ENCODE measurements at places on chromosomes 5 and 9. TPM values are rescaled to one million over a fixed set of nuclear protein-coding genes. Genes with fewer than 3 reads are reported as not detected.

PDE6A gene
- total RNA-seq = 6.5 TPM

MCC gene
- total RNA-seq = 2.6 TPM

DNA sequence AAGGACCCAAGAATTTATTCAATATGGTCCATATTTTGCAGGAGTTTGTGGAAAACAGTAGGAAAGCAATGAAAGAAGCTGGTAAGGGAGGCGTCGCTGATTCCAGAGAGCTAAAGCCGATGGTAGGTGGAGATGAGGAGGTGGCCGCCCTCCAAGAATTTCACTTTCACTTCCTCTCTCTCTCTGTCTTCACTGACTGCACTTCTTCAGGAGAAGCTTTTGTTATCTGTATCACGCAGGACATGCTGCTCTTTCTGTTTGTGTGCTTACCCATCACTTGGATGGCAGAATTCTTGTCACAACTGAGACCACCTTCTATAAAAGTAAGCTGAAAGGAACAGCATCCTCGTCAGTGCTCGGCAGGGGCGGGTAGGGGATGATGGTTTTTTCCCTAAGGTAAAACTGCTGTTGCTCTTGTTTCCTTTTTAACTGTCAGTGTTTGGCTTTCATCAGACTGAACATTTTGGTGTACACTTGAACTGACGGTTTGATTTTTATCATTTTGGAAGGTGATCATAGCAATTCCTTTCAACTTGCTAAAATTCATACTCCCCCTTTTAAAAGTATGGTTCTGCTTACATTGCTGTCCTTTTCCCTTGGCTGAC lies 62.4 kb upstream of the FSD1L start:
- H3K27me3 ChIP-seq = no peaks in the 10 kb centered on the region
- peak; percentile 33 for DNase-seq
- no peaks in the 10 kb centered on the region for H3K36me3 ChIP-seq
- peak overlapping the region; percentile 31 for H3K4me3 ChIP-seq
- peaks cover 3% of the 10 kb centered on the region for H3K4me1 ChIP-seq
- H3K27ac ChIP-seq = peak overlapping the region; percentile 10

- H3K4me1 ChIP-seq = no peaks in the 10 kb centered on the region
- no peak overlapping the region for H3K4me3 ChIP-seq
- DNase-seq = no peak
- H3K27me3 ChIP-seq = no peaks in the 10 kb centered on the region
Observed at GRCh38 chr5:128225245-128226030, 141.9 kb downstream of the SLC12A2 start.

- no peak overlapping the region for H3K27ac ChIP-seq
- no peaks in the 10 kb centered on the region for H3K36me3 ChIP-seq
- H3K27me3 ChIP-seq = no peaks in the 10 kb centered on the region
Observed at GRCh38 chr5:82334085-82334692, 56.0 kb upstream of the RPS23 start.

DNA sequence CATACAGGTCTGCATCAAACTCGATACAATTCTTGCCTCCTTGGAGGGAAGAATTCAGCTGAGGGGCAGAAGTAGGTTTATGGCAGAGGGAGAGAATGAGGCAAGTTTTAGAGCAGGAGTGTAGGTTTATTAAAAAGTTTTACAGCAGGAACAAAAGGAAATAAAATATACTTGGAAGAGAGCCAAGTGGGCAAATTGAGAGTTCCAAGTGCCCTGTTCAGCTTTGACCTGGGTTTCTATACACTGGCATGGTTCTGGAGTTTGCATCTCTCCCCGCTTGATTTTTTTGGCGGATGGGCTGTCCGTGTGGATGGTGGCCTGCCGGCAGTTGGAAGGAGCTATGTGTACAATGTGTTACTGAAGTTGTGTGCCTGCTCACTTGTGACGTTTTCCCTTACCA lies 116.1 kb downstream of the ALDH1A1 start:
- H3K4me3 ChIP-seq = no peak overlapping the region
- H3K4me1 ChIP-seq = peaks cover 10% of the 10 kb centered on the region
- H3K36me3 ChIP-seq = no peaks in the 10 kb centered on the region
- no peak overlapping the region for H3K27ac ChIP-seq
- no peak for DNase-seq

GRCh38 chr9:78097541-78097940 lies 65.9 kb upstream of the GNAQ start:
- H3K27ac ChIP-seq = no peak overlapping the region
- H3K4me3 ChIP-seq = no peak overlapping the region
- no peaks in the 10 kb centered on the region for H3K36me3 ChIP-seq
- H3K27me3 ChIP-seq = no peaks in the 10 kb centered on the region
- no peaks in the 10 kb centered on the region for H3K4me1 ChIP-seq
- DNase-seq = no peak

GRCh38 chr9:72477930-72478518 lies 43.4 kb upstream of the TMC1 start:
- H3K27ac ChIP-seq = peak overlapping the region; percentile 71
- no peaks in the 10 kb centered on the region for H3K27me3 ChIP-seq
- peaks cover 30% of the 10 kb centered on the region for H3K4me1 ChIP-seq
- peak; percentile 35 for DNase-seq
- no peaks in the 10 kb centered on the region for H3K36me3 ChIP-seq

GRCh38 chr9:95509851-95510708 lies 6.7 kb downstream of the PTCH1 start:
- H3K4me1 ChIP-seq = peaks cover 23% of the 10 kb centered on the region
- H3K27ac ChIP-seq = peak overlapping the region; percentile 91
- H3K27me3 ChIP-seq = peaks cover 8% of the 10 kb centered on the region
- no peaks in the 10 kb centered on the region for H3K36me3 ChIP-seq
